ENCODE measurements at places on chromosomes 3 and 15.

- no peak for DNase-seq
These were observed 105.7 kb upstream of the TRPM1 start for GRCh38 chr15:31207246-31207645.

- no peak for DNase-seq
These were observed 271.4 kb downstream of the SQOR start for GRCh38 chr15:45906230-45906629.

GRCh38 chr15:50046867-50047266, 72.2 kb downstream of the ATP8B4 start:
- no peak for DNase-seq

GRCh38 chr15:73683257-73683776, 866 bp upstream of the CD276 start:
- no peak for DNase-seq

- DNase-seq, result no peak
These were observed 38.1 kb downstream of the ATG7 start for GRCh38 chr3:11310258-11310657.

Measured in GM18507 (cell line).